ENCODE measurements at places on chromosomes 3 and 15.
A peak's percentile ranks its signal among the peaks of the same experiment; 100 is the strongest.

GRCh38 chr3:49120096-49120437, 556 bp downstream of the USP19 start:
- peak; percentile 14 for DNase-seq

DNA sequence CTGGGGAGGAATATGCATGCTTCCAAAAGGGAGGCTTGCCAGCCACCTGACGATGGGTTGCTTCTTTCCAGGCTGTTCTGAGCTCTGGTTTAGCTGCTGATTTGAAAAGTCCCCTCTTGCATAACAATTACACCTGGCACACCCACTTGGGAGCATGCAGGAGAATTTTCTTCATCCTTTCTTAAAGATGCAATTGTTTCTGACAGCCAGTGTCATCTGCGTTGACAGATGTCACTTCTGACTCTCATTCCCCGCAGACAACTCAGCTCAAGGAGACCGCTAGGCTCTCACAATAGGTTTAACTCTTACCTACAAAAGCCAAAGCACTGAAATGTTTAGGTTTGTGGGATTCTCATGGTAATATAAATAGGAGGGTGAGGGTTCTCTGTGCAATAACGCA, 185.6 kb upstream of the SYNPR start:
- DNase-seq, result no peak

DNA sequence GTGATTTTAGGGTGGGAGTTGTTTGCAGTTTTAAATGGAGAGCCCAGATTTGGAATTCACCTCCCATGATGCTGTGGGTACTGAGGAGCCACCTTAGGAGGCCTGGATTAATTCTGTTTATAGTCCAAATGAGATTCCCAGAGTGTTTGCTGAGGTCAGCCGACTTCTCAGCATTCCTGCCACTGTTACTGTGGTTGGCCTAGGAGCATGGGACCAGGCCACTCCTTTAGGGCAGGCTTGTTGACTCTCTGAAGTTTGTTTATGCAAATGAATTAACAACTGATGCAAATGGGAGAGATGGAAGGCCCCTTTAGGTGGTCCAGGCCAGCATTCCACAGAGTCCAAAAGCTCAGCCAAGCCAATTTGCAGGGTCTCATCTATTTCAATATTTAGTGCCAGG, 46.1 kb downstream of the CACNA2D3 start:
- DNase-seq, result no peak

DNA sequence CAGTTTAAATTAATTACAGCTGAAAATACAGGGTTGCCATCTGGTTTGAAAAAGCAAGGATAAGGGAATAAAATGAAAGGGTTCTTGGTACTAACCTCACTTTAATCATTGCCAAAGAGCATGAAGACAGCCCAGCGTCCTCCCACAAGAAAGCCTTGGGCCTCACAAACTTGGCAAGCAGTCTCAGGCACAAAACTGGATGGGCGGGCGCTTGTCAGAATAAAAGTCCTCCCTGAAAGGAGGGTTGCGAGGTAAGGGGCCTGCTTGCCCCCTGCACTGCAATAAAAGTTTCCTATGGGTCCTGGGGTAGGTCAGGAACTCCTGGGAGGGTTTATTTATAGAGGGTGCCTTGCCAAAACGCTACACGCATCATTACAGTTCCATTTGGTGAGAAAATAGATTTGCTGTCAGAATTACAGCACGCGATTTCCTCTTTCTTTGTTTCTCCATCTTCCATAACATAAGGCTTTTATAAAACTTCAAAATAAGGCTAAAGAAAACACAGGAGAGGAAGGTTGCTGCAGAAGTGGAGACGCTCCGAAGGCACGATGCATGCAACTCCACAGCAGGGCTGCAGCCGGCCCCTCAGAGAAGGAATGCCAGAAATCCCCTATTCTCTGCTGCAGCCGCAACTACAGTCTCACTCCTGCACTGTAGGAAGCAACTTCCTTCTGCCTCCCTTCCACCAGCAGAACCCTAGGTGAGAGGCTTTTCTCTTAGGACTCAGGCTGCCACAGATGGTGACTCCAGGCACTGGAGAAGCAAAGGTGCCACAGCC, 61.3 kb downstream of the VGLL4 start:
- no peak for DNase-seq

DNA sequence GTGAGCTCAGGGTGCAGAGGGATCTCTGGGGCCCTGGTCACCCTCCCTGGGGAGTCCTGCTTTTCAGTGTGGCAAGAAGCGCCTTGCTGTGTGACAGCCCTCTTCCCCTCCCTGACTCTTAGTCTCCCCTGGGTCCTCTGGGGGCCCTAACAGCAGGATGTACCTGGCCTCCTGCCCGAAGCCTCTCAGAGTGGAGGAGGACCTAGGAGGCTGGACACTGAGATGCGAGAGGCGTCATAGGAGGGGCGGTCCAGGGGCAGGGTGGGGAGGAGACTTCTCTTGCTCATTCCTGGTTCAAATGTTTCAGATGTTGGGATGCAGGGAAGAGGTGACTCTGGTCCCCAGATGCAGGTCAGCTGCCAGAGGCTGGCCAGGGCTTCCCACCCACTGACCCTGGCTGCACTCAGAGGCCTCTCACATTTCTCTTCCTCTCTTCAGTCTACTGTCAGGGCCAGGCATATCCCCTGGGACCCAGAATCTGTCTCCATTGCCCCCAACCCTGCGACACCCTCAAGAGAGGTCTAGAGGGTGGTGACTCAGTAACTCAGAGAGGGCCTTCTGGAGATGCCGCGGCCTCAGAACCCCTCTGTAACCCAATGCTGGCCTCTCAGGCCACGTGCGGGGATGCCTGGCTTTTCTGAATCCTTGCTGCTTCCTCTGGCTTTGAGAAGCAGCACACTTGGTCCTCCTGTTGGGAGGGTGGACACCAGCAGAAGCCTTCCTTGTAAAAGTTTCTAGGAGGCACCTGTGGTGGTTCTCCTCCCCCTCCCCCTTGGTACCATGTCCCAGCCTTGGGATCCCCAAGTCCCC, 25.9 kb downstream of the SNX33 start:
- DNase-seq, result no peak

DNA sequence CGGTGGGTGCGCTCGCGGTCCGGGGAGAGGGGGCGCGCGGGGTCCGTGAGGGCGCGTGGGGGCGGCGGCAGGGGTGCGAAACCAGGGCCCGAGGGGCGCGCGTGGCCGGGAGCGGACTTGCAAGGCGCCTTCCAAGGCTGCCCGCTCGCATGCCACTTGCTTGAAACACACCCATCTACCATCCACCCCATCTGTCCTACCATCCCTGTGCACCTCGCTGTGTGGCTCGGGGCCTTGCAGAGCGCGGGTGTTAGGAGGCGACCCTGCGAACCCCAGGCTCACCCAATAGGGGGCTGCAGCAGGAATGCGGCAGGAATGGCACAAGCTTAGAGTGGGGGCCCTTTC, 240 bp downstream of the CFAP100 start:
- no peak for DNase-seq

DNA sequence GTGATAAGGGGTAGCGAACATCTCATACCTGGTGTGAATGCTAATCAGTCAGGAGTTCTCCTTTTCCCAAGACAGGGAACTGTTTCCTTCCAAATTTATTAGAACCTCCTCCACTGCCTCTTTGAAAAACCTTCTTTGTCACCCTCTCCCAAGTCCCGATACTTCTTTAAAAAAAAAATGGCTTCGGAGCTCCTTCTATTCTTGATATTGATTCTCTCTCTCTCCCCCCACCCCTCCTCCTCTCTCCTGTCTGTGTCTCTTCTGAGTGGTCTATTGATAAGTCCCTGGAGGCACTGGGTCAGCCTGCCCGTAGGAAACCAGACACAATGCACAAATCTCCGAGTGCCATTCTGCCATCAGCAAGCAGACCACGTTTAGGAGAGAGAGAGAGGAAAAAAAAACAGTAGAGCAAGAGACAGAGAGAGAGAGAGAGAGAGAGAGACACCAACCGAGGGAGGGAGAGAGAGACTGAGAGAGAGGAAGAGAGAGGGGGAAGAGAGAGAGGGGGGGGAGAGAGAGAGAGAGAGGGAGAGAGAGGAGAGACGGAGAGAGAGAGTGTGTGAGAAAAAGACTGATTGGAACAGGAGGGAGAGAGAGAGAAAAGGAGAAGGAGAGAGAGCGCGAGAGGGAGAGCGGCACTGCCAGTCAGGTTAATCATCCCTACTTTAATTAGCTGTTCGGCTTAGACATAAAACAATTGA, 160.9 kb downstream of the TIGIT start:
- peak; percentile 12 for DNase-seq

DNA sequence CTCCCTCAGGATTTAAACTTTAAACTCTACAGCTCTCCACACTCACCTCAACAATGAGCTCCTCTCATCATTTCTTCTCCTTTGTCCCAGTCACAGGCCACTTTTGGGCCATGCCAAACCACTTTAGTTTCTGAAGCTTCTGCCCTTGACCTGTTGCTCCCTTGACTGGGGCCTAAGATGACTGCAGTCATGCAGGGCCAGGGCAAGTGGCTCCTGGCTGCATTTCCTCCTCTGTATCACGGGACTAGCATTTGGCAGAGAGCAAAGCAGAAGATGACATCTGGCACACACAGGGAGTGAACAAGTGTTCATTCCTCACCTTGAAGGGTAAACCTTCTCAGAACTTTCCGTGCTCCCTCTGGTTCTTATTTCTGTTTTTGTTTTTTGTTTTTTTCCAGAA, 136.9 kb downstream of the PDE8A start:
- DNase-seq, result no peak

GRCh38 chr3:108393128-108393900, 97.0 kb downstream of the HHLA2 start:
- DNase-seq, result no peak

DNA sequence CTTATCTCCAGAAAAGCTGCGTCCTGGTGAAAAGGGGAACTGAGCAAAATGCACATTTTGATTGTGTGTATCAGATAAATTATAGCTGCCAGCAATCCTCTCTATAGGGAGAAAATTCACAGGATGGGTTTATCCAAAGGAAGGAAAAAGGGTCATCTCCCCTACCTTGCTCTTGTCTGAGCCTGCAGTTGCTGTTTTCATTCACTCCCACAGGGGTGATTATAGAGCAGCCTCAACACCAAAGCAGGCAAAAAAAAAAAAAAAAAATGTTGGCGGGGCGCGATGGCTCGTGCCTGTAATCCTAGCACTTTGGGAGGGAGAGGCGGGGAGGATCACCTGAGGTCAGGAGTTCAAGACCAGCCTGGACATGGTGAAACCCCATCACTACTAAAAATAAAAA, 333.7 kb downstream of the ROBO2 start:
- no peak for DNase-seq

GRCh38 chr3:195839260-195840010, 27.7 kb upstream of the MUC4 start:
- no peak for DNase-seq

- no peak for DNase-seq
These were observed 260.4 kb upstream of the KCNMB2 start for GRCh38 chr3:178275793-178276192.

DNA sequence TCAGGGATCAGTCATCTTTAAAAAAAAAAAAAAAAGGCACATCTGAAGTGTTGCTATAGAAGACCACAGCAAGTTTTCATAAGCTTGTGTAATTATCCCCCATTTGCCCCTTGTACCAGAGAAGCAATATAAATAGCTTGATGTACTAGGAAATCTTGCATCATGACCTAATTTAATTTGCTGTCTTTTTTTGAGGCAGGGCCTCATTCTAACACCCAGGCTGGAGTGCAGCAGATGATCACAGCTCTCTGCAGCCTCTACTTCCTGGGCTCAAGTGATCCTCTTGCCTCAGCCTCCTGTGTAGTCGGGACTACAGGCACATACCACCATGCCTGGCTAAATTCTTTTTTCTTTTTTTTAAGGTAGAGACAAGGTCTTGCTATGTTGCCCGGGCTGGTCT, 88.7 kb downstream of the ARIH1 start:
- no peak for DNase-seq

DNA sequence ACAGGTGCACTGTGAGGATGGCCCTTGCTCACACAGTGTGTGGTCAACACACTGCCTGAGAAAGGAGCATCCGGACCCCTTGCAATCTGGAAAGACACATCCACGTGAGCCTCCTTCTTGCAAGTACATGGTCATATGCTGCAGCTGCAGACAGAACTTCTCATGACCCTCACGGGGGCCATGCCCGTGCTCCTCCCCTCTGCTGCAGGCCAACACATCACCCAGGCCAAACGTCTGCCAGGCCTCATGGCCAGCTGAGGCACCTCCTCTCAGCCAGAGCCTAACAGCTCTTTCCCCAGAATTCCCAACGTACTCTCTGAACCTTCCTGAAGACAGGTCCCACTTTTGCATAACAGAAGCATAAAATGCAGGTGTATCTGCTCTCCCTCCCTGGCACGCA, 25.3 kb downstream of the SLC41A3 start:
- no peak for DNase-seq

DNA sequence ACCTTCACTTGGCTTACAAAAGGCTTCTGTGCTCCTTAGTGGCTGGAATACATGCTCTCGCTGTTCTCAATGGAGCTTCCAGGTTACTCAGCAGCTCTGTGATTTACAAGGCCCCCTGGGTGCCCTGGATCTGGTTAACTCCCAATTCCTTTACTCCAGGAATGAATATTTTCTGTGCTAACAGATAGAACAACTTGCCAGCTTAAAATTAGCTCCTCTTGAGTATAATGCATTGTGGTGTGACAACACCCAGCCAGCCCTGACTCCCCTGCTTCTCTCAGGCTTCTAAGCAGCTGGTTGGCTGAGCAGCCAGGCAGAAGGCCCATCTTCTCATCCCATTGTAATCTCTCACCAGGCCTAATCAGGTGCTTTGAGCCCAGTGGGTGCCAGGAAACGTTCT, 246.4 kb downstream of the ALCAM start:
- DNase-seq, result no peak

DNA sequence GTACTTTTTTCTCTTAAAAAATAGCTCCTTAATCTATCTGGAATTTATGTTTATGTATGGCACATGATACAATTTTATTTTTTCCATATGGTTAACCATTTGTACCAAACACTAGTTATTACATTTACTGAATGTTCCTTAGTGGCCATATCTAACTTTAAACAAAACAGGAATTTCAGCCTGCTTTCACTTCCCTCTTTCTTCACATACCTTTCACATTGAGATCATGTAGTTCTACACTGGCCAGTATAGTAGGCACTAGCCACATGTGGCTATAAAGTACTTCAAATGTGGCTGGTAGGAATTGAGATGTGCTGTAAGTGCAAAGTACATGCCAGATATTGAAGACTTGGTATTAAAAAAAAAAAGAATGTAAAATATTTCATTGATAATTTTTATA, 4.7 kb upstream of the RYK start:
- no peak for DNase-seq

Measured in CD4-positive, alpha-beta memory T cell (primary cell).